ENCODE measurements at places on chromosomes 12 and 14. TPM values are rescaled to one million over a fixed set of nuclear protein-coding genes. Genes with fewer than 3 reads are reported as not detected.

The GPR132 gene
- 1.6 TPM for total RNA-seq

The C12orf56 gene
- total RNA-seq = 0.52 TPM

The GPD1 gene
- 104 TPM for total RNA-seq

The ASB2 gene
- total RNA-seq = 16.2 TPM

The KRT73 gene
- under 0.01 TPM for total RNA-seq

The MYH7 gene
- 426 TPM for total RNA-seq

The TEAD4 gene
- 30.3 TPM for total RNA-seq

The COX8C gene
- not detected for total RNA-seq

The TAS2R30 gene
- total RNA-seq = 12.5 TPM
